ENCODE measurements at places on chromosomes 12 and 14.

- no peak for DNase-seq
These were observed 105.7 kb downstream of the ZC3H14 start for GRCh38 chr14:88668448-88669116.

- DNase-seq, result no peak
These were observed 406 bp downstream of the TMEM263 start for GRCh38 chr12:106956048-106956578.

GRCh38 chr12:52446367-52447045 is 5.4 kb downstream of the KRT6B start:
- DNase-seq, result no peak

DNA sequence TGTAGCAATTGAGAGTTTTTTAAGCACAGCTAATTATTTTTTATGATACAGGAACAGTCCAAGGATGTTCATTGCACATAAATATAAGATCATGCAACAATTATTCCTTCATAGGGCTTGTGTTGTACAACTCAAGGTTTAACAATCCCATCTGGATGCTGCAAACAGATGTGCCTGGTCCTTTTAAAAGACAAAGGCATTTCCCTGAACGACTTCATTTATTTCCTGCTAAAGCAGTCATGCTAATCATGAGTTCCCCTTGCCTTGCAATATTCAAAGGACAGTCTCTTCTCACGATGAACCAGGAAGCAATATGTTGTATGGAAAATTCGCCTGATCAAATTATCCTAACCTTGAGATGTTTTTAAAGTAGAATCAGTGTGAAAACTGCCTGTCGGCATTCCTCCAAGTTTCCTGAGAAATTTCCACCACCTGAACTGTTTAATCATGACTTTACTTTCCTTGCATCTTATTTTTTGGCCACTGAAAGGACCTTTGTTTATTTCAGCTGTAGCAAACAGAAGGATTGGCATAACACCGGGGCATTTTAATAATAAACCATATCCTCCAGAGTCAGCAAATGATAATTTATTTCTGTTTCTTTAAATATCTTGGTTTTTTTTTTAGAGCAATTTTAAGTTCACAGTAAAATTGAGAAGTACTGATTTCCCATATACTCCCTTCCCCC is 33.9 kb upstream of the TSPAN8 start:
- DNase-seq, result no peak

- no peak for DNase-seq
These were observed 19.3 kb downstream of the RFLNA start for GRCh38 chr12:124314207-124314606.

DNA sequence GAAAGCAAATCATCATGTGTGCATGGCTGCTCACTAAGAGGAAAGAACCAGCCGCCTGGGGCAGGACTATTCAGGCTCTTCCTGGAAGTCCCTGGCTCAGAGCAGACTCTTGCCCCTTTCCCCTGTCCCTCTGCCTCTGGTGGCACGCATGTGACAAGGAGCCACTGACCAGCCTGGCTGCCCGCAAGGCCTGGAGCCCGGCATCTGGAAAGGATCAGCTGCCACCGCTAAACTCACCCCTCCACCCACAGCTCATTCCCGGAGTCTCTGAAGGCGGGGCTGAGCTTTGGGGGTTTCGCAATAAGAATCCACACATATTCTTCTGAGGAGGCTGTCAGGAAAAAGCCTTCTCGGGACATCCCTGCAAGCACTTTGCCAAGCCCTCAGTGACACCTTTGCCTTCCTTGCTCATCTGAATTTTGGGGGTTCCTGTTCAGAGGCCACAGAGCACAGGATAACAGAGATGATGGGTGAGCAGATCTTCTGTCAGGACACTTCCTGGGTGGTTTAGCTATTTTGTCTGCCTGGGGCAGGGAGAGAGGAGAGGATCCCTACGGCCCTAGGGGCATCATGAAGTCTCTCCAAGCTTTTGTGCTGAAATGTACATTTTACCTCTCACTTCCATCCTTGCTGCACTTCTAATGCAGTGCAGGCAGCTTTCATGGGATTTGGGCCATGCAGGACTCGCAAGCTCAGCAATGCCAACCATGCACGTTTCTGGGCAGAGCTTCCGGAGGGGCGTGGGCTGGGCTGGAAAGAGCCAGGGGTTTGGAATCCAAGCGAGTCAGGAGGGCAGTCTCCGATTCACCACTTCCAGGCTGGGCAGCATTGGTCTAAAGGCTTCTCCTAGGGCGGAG is 124.8 kb upstream of the MAP1LC3B2 start:
- peak; percentile 95 for DNase-seq

- DNase-seq, result peak; percentile 96
These were observed 46.4 kb upstream of the PLXNC1 start for GRCh38 chr12:94101738-94102660.

DNA sequence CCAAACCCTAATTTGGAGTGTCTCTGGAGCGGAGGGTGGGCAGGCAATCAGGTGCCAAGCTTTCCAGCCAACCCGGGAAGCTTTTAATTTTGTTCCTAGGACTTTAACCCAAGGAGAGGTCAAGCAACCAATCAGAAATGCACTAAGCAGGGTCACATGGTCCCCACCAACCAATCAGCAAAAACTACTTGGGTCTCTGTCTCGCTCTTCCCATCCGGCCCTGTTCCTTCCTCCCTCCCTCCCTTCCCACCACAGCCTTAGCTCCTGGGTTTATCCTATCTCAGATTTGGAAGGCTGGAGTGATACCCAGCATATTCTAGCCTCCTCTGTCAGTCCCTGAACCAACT is 7.3 kb downstream of the HOXC5 start:
- peak; percentile 11 for DNase-seq

GRCh38 chr12:66508025-66508424 is 170.9 kb downstream of the GRIP1 start:
- no peak for DNase-seq

DNA sequence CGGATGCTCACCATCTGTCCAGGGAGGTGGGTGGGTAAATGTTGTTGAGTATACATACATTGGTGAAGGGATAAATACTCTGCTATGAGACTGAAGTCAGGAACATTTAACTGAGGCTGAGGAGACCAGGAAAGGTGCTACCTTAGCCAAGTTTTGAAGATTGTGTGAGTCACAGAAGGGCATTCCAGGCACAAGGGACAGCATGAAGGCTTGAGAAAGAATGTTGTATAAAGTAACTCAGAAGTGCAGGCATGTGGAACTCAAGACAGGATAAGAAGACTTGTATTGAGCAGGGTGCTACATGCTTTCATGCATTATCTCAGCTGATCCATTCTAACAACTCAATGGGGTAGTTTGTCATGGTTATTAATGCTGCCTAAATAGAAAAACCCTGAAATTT is 112.7 kb downstream of the IPO8 start:
- no peak for DNase-seq

DNA sequence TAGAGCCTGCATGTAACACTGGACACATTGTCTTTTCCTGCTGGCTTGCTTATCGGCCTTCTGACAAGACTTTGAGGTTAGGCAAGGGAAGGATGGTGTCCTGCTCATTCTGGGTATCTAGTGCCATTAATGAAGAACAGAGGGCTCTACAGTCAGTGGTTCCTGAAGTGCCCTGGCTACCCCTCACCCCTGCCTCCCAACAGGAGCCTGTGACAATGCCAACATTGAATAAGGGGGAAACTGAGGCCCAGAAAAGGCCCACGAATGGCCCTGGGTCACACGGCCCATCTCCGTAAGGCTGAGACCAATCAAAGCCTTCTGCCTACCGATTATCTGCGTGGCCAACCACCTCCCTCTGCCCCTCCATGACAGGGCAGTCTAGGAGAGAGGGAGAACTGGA is 2.1 kb downstream of the IFI27L2 start:
- no peak for DNase-seq

- DNase-seq, result peak; percentile 23
These were observed 44.7 kb downstream of the KCTD10 start for GRCh38 chr12:109432431-109432830.

DNA sequence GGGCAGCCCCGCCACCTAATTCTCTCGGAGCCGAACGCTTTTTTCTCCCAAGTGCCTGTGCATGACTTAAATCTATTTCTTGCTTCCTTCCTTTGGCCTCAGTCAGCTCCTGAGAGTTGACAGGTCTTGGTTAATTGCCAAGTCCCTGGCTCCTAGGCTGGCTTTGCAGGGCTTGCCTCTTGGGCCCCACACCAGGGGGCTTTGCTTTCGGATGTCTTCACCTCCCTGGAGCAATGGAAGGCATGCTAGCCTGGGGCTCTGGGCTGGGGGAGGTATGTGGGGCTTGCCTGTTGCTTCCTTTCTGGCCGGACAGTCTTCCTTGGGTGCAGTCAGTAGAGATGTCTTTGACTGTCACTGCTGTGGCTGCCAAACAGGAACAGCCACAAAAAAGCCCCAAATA is 2.2 kb upstream of the KRT80 start:
- peak; percentile 52 for DNase-seq

DNA sequence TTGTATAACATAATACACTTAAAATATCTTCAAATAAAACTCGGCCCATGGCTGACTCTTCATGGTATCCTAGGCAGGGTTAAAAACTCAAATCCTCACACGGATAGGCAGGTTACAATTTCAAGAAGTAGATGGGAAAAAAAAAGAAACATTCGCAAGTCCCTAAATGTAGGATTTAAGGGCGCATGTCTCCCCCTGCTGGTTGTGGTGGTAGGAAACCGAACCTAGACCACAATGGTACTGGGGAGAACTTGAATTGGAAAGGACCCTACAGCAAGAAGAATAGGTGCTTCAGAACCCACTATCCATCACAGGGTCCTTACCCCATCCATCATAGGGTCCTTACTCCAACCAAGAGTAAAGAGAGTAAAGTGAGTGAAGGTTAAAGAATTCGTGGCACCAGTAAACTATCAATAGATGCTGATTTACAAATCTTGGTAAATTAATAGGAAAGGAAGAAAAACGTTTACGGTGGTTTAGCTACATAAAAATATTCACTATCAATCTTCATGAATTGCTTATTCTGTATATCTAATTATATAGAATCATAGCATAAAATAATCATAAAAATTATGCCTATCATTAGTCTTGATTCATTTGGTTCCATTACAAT is 3.3 kb upstream of the CIPC start:
- peak; percentile 98 for DNase-seq

GRCh38 chr12:41186026-41186425 is 2.1 kb upstream of the PDZRN4 start:
- DNase-seq, result no peak

GRCh38 chr14:37566811-37567371 is 28.2 kb downstream of the FOXA1 start:
- peak; percentile 98 for DNase-seq

DNA sequence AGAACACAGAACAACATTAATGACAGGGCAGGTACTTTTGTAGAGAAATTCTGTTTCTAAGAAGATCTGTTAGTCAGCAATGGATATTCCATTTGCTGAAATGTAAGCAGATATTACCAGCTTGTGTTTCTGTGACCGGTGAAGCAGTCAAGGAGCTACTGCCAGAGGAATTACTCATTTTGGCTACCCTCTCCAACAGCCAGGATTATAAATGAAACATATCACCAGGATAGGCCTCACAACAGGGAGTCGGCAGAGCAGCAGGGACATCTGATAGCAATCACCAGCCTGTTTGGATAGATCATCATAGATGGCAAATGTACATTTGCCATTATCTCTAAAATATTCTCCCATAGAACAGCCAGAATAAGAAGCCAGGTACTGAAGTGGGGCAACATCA is 440.7 kb downstream of the KCNH5 start:
- no peak for DNase-seq

GRCh38 chr12:110501399-110501751 is 536 bp downstream of the VPS29 start:
- peak; percentile 60 for DNase-seq

- DNase-seq, result peak; percentile 81
These were observed 56.3 kb downstream of the FGD4 start for GRCh38 chr12:32455607-32456071.

- no peak for DNase-seq
These were observed 41.7 kb downstream of the BLTP3B start for GRCh38 chr12:100101000-100101399.

DNA sequence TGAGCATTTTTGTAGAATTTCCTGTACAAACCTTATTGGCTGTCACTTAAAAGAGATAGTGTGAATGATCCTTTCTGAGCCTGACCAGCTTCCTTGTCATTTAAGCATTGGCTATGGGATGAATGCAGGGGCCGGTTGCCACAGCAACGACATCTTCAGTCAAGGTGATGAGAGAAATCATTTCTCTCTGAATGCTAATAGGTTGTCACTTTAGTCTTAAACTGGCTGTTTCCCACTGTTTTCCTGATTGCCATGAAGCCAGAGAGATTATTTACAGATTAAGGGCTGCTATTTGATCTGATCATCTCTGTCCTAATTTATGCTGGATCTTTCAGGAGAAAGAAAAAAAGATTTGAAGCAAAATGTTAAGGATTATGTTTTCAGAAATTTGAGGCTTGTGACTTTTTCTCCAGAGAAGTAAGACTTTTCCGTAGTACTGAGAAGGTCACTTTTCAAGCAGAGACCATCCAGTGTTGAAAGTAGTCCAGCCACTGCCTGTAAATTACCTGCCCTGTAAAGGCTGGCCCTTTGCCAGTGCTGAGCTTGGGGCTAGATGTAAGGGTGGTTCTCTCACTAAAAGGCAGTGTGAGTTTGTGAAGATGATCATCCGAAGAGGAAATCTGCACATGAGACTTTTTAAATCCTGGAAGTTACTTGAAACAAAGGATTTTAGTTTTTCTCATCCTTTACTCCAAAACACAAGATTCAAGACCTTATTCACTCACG is 235.6 kb downstream of the DACT1 start:
- no peak for DNase-seq

- no peak for DNase-seq
These were observed 1.7 kb upstream of the SCNN1A start for GRCh38 chr12:6376870-6377666.

GRCh38 chr12:116773276-116773731 is 35.2 kb downstream of the RNFT2 start:
- peak; percentile 47 for DNase-seq

DNA sequence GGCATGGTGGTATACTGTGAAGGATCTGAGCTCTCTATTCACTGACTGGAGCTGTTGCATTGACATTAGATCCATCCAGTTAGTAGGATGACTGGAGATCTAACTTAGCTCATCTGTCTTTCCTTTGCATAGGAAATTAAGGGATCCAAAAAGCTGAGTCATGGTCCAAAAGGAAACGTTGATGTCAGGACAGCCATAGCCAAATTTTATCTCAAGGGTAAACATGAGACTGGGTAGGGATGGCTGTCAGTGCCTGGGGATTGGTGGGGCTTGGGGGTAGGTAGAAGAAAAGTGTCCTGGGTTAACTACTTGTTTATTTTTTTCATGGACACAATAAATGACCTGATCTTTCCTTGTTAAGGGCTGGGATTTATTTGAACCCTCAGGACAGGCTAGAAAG is 4.6 kb downstream of the FAM177A1 start:
- DNase-seq, result peak; percentile 75

DNA sequence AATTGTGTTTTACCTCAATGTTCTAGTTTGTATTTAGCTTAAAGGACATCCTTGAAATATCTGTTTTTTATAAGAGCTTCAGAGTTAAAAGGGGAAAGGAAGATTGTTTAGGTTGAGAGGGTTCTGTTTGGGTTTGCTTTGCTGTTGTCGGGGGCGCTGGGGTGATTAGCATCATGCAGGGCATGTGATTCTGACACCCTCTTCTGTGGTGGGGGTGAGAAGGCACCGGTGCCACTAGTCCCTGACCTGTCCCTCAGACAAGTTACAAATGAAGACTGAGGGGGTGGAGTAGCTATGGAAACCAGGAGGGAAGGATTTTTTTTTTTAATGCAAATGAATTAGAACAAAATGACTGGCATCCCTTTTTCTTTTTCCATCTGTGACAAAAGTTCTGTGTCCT is 291.3 kb downstream of the RPAP3 start:
- DNase-seq, result no peak

GRCh38 chr12:3995306-3995705 is 122.1 kb upstream of the PARP11 start:
- no peak for DNase-seq

All from PC-3 (cell line).